CD4-positive, alpha-beta memory T cell (primary cell): ENCODE measurements at places on chromosomes 13 and 19.

- no peaks in the 10 kb centered on the region for H3K27me3 ChIP-seq
- H3K4me1 ChIP-seq = no peaks in the 10 kb centered on the region
Measured at GRCh38 chr13:44555207-44555606, 20.9 kb downstream of the TSC22D1 start.

DNA sequence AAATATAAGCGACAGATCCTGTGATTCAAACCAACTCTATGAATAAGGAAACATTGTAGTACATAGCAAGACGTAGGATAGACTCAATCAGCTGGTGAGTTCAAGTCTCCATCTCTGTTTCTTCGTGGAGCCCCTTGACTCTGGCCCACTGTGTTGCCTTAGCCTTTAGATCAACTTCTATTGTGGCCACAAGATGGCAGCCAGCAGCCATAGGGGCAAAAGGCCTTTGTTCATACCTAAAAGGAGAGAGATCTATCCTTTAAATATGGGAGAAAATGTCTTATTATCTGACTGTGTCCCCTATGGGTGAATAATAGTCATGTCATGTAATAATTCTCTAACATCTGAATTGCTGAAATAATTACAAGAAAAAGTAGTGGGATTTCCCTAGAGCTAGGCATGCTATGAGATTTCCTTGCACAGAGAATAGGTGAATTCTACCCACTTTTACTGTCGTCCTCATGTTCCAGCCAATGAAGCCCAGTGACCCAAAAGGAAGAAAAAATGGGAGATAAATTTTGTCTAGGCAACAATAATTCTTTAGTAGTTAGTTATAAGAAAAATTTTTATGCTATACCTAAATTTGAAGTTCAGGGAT lies 129.4 kb downstream of the PCDH20 start:
- H3K4me3 ChIP-seq = no peak overlapping the region
- no peaks in the 10 kb centered on the region for H3K27me3 ChIP-seq
- no peaks in the 10 kb centered on the region for H3K4me1 ChIP-seq
- H3K27ac ChIP-seq = no peak overlapping the region
- no peak for DNase-seq
- H3K36me3 ChIP-seq = no peaks in the 10 kb centered on the region

DNA sequence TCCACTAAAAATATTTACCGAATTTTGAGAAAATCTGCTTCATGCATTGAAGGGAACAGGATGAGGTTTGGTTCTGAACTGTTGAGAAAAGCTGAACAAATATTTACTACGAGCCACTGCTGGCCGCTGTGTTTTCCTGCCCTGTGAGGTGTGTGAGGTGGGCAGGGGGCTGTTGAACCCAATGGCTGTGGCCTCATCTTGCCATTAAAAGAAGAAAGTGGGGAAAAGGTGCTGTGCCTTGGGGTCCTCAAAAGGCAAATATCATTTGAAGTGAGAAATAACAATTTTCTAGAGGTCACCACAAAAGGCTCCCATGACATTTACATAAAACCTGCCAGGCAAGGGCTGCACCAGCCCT lies 44.7 kb downstream of the KLF2 start:
- H3K4me1 ChIP-seq = peaks cover 98% of the 10 kb centered on the region
- DNase-seq = no peak

GRCh38 chr19:36527341-36527740 lies 730 bp downstream of the ZNF260 start:
- H3K27me3 ChIP-seq = no peaks in the 10 kb centered on the region
- peak overlapping the region; percentile 87 for H3K27ac ChIP-seq
- H3K36me3 ChIP-seq = peaks cover 16% of the 10 kb centered on the region
- no peak for DNase-seq
- H3K4me1 ChIP-seq = peaks cover 22% of the 10 kb centered on the region
- peak overlapping the region; percentile 99 for H3K4me3 ChIP-seq

DNA sequence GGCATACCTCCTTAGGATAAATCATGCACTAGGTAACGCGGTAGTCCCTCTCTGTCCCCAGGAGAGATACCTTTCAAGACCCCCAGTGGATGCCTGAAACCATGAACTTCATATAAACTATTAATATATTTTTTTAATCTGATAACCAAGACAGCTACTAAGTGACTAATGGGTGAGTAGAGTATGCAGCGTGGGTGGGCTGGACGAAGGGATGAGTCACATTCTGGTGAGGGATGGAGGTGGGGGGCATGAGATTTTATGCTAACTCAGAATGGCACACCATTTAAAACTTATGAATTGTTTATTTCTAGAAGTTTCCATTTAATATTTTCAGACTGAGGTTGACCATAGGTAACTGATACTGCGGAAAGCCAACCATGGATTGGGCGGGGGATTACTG lies 46.2 kb downstream of the CDK8 start:
- no peaks in the 10 kb centered on the region for H3K27me3 ChIP-seq
- no peak overlapping the region for H3K27ac ChIP-seq
- no peak overlapping the region for H3K4me3 ChIP-seq

DNA sequence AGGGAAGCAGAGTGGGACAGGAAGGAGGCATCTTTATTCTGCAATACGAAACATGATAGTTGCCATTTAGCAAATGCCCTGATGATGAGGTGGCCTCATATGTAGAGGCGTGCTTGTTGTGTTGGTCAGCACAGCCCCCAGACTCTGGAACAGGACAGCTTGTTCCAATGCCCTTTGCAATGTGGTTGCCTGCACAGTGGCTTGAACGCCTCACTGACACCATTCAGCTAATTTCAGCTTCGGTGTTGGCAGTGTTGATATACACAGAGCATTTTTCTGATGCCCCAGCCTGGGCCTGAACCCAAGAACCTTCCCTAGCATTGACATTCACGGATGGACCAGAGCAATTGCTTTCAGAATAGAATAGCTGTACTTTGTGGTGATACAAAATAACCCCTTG lies 133.3 kb downstream of the HS6ST3 start:
- no peak overlapping the region for H3K4me3 ChIP-seq
- no peak overlapping the region for H3K27ac ChIP-seq
- H3K36me3 ChIP-seq = no peaks in the 10 kb centered on the region
- no peaks in the 10 kb centered on the region for H3K4me1 ChIP-seq

GRCh38 chr13:59494151-59494550 lies 669.6 kb downstream of the DIAPH3 start:
- H3K4me3 ChIP-seq = no peak overlapping the region
- no peak for DNase-seq
- no peak overlapping the region for H3K27ac ChIP-seq
- no peaks in the 10 kb centered on the region for H3K27me3 ChIP-seq
- H3K4me1 ChIP-seq = no peaks in the 10 kb centered on the region
